ENCODE measurements at places on chromosomes 5 and 9.

GRCh38 chr9:128215491-128216409 is 12.6 kb downstream of the DNM1 start:
- peak; percentile 96 for DNase-seq

- DNase-seq, result no peak
Observed at GRCh38 chr5:143297756-143298155, 105.7 kb downstream of the NR3C1 start.

DNA sequence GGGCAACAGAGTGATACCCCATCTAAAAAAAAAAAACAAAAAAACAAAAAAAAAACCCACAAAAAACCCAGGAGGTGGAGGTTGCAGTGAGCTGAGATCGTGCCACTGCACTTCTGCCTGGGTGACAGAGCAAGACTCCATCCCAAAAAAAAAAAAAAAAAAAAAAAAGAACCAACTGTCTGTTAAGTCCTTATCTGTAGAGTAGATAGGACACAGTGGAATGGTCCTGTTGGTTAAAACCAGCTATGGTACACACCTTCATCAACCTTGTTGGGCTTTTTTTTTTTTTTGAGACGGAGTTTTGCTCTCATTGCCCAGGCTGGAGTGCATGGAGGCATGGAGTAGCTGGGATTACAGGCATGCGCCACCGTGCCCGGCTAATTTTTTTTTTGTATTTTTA is 12.2 kb downstream of the SLC25A25 start:
- no peak for DNase-seq

GRCh38 chr5:150339165-150339564 is 18.3 kb upstream of the TCOF1 start:
- DNase-seq, result no peak
